Neural crest cell (in vitro differentiated cells): ENCODE measurements at places on chromosomes 11 and 22. TPM values are rescaled to one million over a fixed set of nuclear protein-coding genes. Genes with fewer than 3 reads are reported as not detected.

The MMP27 gene
- total RNA-seq: not detected in 2 replicates

GRCh38 chr22:46068181-46068592 is 82.1 kb upstream of the PPARA start:
- no peak for DNase-seq

DNA sequence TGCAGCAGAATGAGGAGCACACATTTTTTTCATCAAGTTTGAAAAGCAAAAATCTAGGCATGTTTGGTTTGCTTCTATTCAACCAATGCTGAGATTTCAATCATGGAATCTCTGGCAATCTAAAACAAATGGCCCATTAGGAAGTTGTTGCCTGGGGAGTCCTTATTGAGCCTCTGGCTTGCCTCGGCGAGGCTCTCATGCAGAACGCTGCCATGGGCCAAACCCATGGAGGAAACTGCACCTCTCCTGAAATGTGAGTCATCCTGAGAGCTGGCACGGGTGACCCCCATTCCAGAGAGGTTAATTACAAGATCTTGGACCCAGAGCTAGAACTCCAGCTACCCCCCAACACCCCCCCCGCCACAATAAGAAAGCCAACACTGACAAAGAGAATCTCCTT is 80.7 kb downstream of the MN1 start:
- DNase-seq: no peak

DNA sequence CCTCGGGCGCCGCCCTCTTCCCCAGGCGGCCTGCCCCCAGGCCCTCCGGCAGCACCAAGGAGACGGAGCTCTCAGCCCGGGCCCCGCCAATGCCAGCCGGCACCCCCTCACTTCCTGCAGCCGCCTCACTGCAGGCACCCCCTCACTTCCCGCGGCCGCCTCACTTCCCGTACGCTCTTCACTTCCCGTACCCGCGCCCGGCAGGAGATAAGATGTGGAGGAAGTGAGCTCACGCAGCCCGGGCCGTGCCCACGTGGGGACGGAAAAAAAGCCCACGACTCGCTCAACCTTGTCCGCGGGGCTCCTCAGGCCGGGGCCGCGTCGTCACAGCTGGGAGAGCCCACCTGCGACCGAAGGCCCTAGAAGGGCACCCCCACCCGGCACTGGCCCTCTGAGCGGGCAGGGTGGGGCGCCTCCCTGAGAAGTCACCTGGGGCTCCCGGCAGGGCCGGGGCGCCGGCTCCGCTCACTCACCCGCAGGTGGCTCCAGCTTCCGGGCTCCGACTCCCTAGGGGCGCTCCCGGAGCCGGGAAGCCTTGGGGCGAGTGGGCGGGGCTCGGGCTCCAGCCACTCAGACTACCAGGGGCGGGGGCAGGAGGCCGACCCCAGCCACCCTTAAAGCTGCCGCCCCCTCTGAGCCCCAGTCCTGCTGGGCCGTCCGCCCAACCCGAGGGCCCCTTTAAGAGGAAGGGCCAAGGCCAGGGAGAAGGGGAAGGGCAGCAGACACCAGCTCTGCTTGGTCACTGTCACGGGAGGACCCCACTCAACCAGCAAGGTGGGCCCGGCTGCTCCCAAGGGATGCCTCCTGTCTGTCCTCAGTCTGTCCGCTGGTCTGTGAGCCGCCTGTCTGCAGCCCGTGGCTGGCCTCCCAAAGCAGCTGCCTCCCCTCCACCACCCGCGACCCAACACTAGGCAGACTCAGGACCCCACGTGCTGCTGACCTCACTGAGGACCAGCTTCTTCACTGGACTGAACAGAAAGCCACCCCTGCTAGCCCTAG is 31.4 kb downstream of the PISD start:
- peak; percentile 67 for DNase-seq

DNA sequence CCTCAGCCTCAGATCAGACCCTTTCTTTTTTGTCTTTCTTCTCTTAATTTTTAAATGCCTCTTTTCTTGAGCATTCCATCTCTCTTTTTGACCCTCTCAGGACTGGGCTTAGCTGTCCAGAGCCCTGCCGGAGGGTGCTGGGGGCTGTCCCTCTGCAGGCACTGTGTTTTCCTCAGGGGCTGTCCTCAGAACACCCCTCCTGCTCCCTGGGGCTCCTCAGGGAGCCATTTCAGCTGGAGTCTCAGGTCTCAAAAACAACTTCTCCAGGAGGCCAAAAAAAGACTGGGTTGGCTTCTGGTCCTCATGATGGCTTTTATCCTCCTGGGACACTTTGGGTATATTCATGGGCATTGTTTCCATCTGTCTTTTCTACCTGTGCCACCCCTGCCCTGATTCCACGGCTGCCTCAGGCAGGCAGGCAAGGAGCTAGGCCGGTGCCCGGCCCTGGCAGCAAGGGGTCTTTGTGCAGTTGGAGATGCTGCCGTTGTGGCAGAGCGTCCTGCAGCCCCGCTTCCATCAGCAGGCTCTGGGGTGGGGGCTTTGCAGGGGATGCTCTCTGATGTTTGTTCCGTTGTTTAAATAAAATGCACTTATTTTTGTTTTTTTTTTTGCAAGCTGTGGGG is 85.1 kb downstream of the CEP164 start:
- no peak for DNase-seq

GRCh38 chr22:40955571-40955970 is 4.4 kb downstream of the RBX1 start:
- no peak for DNase-seq
